Activated CD4-positive, alpha-beta T cell treated with anti-CD3 and anti-CD28 coated beads, Interleukin-2, amount 50 U/mL, for 48 hours (primary cell): ENCODE measurements at places on chromosomes 2 and 18.

DNA sequence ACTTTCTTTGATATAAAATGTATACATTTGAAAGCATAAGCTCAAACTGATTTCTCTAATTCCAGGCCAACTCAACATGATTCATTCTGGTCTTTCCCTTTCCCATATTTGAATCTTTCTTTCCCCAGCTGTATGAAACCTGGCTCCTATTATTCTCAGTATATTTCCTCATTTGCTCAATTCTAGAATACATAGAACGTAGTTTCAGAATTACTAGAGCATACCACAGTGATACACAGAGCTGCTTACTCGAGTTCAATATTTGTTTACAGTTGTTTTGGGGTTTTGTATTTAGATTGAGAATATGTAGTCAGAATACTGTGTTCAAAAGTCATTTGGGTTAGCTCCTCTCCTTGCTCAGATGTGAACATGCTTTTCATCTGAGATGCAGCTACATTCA is 43.0 kb downstream of the TNFRSF11A start:
- DNase-seq: no peak

- no peak for DNase-seq
Observed at GRCh38 chr2:147255812-147256211, 589.0 kb upstream of the ACVR2A start.

GRCh38 chr18:24479371-24479770 is 18.9 kb downstream of the HRH4 start:
- no peak for DNase-seq

GRCh38 chr2:42128721-42129486 is 40.2 kb upstream of the EML4 start:
- no peak for DNase-seq

- DNase-seq: no peak
Observed at GRCh38 chr2:160401895-160402294, 91.7 kb downstream of the RBMS1 start.

GRCh38 chr2:187055463-187055862 is 206.5 kb upstream of the ZSWIM2 start:
- no peak for DNase-seq

DNA sequence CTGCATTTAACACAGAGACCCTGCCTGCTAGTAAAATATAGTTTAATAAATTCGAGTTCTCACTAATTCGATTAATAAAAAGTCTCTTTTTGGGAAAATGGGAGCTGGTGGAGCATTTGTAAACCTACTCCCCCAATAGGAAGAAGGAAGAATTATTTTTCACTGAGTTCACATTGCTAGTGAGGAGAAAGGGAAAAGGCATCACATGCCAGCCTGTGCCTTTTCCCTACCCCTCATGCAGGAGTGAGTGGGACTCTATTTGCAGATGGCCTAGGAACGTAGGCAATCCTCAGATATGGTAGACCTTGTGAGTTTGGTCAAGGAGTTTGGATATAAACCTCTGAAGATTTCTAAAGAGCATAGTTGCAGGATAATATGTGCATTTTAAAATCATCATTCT is 218.4 kb upstream of the TRIB2 start:
- DNase-seq: no peak

GRCh38 chr18:37334631-37335408 is 230.8 kb downstream of the CELF4 start:
- DNase-seq: no peak

GRCh38 chr2:124480958-124481357 is 455.9 kb downstream of the CNTNAP5 start:
- DNase-seq: no peak

- DNase-seq: no peak
Observed at GRCh38 chr18:62330650-62331049, 5.5 kb downstream of the TNFRSF11A start.

GRCh38 chr2:26696351-26696816 is 3.9 kb downstream of the KCNK3 start:
- DNase-seq: no peak

DNA sequence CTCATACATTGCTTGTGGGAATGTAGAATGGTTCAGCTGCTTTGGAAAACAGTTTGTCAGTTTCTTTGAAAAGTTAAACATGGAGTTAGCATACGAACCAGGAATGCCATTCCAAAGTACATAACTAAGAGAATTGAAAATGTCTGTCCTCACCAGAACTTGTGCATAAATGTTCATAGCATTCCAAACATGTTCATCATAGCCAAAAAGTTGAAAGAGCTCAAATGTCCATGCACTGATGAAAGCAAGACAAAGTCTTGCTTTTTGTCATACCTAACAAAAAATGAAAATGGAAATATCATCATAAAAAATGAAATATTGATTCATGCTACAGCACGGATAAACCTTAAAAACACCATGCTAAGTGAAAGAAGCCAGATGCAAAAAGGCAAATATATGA is 408.8 kb upstream of the UBE2E3 start:
- DNase-seq: no peak

GRCh38 chr2:152099367-152100050 is 665 bp upstream of the CACNB4 start:
- DNase-seq: no peak

- no peak for DNase-seq
Observed at GRCh38 chr2:1569879-1570450, 156.7 kb downstream of the TPO start.

DNA sequence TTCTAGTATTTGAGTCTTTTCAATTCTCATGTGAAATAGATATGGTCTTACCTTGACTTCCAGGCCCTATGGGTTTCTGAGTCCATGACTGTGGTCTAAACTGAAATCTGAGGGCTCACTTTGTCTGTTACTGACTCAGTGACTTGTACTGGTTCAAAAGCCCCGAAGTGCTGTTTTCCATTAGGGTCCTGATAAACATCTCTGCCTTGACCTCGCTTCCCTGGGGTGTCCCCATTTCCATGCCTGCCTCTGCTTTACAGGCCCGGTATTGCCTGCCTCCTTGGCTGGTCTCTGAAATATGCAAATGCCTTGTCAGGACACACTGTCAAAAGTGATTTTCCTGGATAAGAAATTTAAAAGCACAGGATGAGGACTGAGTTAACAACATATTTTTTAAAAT is 538.8 kb downstream of the SOCS6 start:
- DNase-seq: no peak

DNA sequence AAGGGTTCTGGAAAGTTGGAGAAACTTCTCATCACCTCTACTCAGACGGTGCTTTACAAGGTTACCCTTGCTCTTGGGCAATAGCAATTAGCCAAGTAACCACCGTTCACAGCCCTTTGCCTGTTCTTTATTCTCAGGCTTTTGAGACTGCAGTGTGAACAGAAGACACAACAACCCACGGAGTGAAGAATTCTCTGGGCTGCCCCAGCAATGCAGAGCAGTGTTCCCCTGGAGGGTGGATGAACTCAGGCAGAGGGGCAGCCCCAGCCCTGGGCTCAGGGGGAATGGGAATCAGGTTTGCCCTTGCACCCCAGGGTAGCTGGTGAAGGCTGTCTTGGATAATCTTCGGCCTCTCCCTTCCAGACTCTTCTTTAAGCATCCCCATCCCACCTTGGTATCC is 69.1 kb downstream of the MCFD2 start:
- no peak for DNase-seq

DNA sequence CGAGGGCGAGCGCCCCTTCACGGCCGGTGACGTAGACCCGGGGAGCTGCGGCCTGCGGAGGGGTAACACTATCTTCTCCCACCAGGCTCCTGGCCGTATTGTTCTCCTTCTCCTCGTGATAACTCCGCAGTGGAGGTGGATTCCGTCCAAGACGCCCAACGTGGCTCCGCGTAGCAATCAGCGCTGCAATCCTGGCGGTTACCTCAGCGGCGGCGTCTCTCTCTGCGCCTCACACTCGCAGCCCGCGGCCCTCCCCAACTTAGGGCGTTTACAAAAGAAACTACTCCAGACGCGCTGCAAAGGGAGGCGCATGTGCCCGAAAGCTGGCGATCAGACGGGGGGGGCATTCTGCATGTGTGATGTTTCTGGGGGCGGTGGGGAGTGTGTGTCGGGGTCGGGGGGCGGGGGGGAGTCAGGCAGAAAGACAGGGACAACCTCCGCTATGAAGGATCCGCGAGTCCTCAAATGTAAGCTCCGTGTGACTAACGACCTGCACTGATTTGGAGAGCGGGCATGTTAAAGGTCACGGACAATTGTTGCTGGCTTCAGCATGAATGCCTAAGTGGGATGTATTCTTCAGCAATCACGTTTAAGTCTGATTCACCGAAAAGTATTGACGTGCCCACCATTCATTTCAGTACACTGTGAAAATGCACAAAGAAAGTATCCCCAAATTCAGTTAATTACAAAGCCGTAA is 1.3 kb upstream of the ZNF516 start:
- peak; percentile 38 for DNase-seq

DNA sequence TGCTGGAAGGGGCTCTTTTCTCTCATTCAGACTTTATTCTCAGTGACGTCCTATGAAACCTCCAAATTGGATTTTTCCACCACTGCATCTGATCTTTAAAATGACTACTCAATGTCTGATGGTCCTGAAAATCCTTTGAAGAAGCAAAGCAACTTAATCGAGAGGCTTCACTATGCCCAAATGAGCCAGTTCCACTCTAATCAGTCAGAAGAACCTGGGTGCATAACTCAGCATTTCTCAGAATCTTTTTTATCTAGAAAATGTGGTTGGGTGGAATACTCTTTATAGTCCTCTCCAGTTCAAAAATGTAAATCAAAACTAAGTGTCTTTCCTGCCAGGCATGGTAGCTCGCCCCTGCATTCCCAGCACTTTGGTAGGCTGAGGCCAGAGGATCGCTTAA is 60.7 kb downstream of the PRELID3A start:
- DNase-seq: no peak

DNA sequence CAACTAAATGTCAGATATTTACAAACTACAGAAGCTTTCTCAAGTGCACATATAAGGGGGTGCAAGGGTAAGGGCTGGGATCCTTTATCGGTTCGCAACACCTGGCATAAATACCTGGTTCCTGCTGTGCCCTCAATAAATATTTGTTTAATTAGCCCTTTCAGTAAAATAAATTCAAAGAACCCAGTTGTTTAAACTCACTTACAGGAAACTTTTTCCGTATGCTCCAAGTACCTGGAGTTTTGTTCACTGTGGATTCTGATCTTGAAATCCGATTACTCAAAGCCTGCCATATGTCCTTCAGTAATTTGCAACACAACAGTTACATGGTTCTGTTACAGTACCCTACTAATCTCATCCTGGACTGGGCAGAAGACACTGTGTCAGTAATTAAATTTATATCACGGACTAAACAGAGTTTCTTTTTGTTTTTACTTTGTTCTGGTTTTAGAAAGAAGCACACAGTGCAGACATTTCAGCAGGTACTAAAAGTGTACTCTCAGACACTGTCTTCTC is 36.9 kb downstream of the TBC1D8 start:
- no peak for DNase-seq

GRCh38 chr2:107313316-107313715 is 427.3 kb upstream of the ST6GAL2 start:
- DNase-seq: no peak

GRCh38 chr2:108128249-108128648 is 111.5 kb upstream of the SULT1C3 start:
- DNase-seq: no peak

GRCh38 chr2:181575024-181575649 is 81.8 kb downstream of the CERKL start:
- no peak for DNase-seq

GRCh38 chr2:182642328-182642727 is 73.7 kb upstream of the DNAJC10 start:
- peak; percentile 5 for DNase-seq

DNA sequence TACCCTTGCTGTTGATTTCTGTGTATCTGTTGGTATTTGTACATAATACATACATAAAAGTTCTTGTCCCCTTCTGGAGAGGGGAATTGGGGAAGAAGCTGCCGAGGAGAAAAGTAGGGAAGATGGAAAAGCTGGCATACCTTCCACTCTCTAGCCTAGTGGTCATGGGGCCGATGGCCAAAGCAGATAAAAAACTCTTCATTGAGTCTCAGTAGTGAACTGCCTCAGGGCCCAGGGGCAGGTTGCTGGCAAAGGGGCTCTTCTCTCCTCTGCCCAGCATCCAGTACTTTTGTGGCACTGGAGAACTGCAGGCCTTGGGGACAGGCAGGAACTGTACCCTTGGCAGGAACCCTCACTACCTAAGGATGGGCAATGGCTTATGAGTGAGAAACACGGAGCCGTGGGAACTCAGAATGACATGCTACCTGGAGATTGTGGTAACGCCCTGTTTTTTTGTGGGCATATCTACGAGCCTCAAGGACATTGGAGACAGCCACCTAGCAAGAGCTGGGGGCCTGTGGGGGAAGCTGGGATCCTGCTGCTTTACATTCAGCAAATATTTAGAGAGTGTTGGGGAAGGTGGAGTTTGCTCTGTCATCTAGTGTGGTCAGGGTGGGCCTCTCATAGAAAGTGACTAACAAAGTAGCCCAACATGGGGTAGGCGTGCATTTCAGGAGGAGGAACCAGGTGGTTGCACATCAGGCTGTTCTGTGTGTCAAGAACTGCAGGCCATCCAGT is 22.6 kb upstream of the ITGB6 start:
- DNase-seq: no peak

GRCh38 chr2:29033172-29033571 is 41.2 kb downstream of the PCARE start:
- no peak for DNase-seq

DNA sequence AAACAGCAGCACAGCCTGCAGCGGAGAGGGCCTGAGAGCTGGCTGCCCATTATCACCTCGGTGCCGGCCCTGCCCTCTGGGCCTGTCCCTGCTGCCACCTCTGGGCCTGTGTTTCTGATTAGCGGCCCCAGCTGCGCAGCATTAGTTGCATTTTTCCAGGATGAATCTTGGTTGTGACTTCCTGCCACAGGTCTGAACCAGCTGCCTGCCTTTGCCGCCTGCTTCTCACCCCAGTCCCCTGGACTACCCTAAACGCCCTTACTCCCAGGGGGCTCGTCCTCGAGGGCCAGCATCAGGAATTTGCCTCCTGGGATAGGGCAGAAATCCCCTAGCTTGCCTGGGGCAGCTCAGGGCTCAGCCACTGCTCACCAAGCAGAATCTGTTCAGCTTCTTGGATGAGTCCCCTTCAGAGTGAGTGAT is 342.8 kb downstream of the DYSF start:
- DNase-seq: no peak

GRCh38 chr2:99982744-99983143 is 159.6 kb downstream of the AFF3 start:
- DNase-seq: no peak

GRCh38 chr2:9703085-9703678 is 72.4 kb upstream of the YWHAQ start:
- DNase-seq: peak; percentile 82

GRCh38 chr2:127591221-127591923 is 54.6 kb upstream of the GPR17 start:
- DNase-seq: peak; percentile 70

- no peak for DNase-seq
Observed at GRCh38 chr2:38690499-38691420, 24.8 kb downstream of the GALM start.

- no peak for DNase-seq
Observed at GRCh38 chr2:10190737-10191532, 68.4 kb downstream of the RRM2 start.

DNA sequence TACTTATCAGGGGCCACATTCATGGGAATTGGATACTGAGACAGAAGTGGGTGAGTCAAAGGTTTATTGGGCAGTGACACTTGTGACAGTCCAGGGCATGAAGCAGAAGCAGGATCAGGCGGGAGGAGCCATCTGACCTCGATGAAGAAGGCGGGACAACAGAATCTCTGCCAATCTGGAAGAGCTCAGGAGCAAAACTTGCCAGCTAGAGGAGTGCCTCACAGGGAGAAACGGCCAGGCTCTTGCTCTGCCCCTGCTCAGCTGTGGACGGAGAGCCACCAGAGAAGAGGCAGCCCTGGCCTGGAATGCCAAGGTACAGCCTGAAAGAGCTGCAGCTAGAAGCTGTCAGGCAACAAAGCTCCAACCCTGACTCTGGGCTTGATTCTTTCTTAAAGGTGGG is 16.9 kb downstream of the DAW1 start:
- no peak for DNase-seq
